ENCODE measurements at places on chromosomes 7 and 10.

DNA sequence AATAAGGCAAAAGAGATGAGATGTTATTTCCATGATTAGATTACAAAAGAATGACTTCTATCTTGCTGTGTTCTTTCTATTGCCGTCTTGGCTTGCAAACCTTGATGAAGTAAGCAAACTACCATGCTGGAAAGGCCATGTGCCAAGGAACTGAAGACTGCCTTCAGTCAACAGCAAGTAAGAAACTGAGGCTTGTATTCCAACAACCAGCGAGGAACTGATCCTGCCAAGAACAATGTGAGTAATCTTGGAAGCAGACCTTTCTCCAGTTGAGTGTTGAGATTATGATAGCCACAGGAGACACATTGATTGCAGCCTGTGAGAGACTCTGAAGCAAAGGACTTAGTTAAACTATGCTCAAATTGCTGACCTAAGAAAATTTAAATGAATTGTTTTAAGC lies 164.6 kb upstream of the GRM3 start:
- no peak for DNase-seq

DNA sequence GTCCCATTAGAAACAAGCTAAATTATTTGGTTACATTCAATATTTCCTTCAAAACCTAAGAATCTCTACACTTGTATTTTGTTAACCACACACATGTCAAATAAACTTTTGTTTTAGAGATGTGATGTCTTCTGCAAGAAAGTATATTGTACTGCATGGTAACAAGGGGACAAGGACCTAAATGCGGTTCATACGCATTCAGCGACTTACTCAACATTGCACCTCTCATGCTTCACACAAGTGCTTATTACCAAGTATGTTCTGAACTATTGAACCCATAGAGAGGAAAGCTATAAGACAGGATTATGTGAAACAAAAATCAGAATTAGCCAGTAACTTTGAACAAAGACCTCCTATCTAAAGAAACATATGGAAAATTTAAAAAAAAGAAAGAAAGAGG lies 68.3 kb downstream of the CREB5 start:
- no peak for DNase-seq

- DNase-seq = no peak
Observed at GRCh38 chr10:119412244-119413092, 130.1 kb downstream of the RGS10 start.

GRCh38 chr7:53518319-53518718 lies 482.9 kb downstream of the POM121L12 start:
- no peak for DNase-seq

GRCh38 chr7:2602406-2603043 lies 29.3 kb upstream of the TTYH3 start:
- no peak for DNase-seq

- no peak for DNase-seq
Observed at GRCh38 chr7:77985974-77986339, 187.4 kb downstream of the PHTF2 start.

Measured in esophagus squamous epithelium (tissue), 5 donors.